Fibroblast of skin of scalp (primary cell): ENCODE measurements at places on chromosomes 12 and 14.
A peak's percentile ranks its signal among the peaks of the same experiment; 100 is the strongest.

- DNase-seq, result no peak
These were observed 256.3 kb downstream of the NTF3 start for GRCh38 chr12:5688226-5688625.

DNA sequence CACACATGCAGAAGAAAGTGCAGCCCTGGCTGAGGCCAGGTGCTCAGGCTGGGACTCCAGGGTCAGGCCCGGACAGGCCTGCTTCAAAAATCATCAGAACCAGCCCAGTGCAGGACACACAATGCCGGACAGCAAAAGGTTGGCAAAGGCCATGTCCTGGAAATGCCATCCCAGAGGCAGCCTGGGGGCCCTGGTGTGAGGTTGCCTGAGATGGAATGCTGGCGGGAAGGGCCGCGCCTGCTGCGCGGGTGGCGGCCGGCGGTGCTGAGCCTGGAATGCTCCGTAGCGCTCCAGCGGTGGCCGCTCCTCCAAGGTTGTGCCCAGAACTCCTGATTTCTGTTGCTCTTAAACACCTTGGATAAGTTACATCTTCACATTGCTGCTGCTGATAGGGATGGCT, 21.7 kb upstream of the CRIP2 start:
- DNase-seq, result no peak

DNA sequence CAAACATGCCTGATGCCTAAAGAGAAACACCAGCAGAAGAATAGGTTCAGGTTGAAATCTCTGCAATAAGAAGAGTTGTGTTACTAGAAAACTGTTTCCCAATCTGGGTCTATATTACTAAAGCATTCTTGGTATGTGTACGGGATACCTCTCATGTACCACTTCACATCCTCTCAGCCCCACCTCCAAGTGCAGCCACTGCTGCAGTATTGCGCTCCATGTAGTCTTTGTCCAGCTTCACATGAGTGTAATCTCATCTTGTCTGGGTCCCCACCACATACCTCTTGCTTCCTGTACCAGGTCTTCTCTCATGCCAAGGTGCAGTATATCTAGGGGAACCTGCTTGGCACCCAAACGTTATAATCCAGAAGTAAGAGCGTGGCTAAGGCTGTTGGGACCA, 187.5 kb upstream of the EEA1 start:
- DNase-seq, result no peak

GRCh38 chr12:90253136-90253535, 544.5 kb upstream of the ATP2B1 start:
- DNase-seq, result no peak

GRCh38 chr12:32455607-32456071, 56.3 kb downstream of the FGD4 start:
- peak; percentile 80 for DNase-seq

- DNase-seq, result peak; percentile 77
These were observed 46.1 kb upstream of the OTOGL start for GRCh38 chr12:80053051-80053790.

DNA sequence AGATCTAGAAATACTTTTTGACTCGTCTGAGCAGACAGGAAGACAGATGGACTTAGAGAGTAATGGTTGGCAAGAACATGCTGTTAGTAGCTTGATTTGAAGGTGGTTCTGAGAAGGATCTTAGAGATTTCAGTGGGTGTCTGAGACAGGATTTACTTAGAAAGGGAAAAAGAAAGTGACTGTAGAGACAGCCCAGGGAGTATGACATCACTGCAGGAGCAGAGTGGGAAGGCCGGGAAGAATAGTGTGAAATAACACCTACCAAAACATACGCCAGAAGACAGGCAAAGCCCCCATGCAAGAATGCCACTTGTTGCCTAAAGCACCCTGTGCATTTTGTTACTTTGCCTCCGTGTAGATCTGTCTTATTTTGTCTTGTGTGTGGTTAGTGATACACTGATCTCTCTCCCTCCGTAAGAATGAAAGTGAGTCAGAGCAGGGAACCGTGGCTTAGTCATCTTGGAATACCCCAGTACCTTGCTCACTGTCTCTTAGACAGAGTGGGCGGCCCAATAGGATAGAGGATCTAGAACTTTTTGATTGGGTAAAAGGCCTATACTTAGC, 161.3 kb upstream of the IFNG-AS1 start:
- DNase-seq, result peak; percentile 98

GRCh38 chr14:105926373-105927095, 400.2 kb downstream of the TMEM121 start:
- DNase-seq, result no peak

DNA sequence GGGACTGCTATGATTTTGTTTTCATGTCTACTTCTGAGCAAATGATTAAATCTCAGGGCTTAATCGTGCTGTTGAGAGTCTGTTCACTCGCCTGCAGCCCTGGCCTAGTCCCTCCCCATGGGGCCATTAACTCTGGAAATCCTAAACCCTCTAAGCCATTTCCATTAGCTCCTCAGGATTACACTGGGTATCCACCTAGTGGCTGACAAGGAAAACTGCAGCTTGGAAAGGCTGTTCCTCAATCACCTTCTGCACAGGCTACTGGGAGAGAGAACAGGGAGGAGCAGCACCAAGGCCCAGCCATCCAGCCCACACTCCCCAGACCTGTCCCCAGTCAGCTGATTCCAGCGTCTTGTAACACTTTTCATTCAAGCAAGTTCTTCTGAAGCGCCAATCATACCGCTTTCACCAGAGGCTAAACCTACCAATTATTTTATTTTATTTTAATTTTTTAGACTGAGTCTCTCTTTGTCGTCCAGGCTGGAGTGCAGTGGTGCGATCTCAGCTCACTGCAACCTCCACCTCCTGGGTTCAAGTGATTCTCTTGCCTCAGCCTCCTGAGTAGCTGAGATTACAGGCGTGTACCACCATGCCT, 48.7 kb downstream of the NEUROD4 start:
- peak; percentile 56 for DNase-seq

GRCh38 chr12:100995201-100995600, 200.6 kb downstream of the ANO4 start:
- no peak for DNase-seq

- no peak for DNase-seq
These were observed 141.6 kb downstream of the GPHN start for GRCh38 chr14:66649498-66649897.

- DNase-seq, result no peak
These were observed 113.6 kb downstream of the TAOK3 start for GRCh38 chr12:118259079-118259478.

- DNase-seq, result peak; percentile 54
These were observed 150.2 kb downstream of the SRGAP1 start for GRCh38 chr12:63994704-63995103.

DNA sequence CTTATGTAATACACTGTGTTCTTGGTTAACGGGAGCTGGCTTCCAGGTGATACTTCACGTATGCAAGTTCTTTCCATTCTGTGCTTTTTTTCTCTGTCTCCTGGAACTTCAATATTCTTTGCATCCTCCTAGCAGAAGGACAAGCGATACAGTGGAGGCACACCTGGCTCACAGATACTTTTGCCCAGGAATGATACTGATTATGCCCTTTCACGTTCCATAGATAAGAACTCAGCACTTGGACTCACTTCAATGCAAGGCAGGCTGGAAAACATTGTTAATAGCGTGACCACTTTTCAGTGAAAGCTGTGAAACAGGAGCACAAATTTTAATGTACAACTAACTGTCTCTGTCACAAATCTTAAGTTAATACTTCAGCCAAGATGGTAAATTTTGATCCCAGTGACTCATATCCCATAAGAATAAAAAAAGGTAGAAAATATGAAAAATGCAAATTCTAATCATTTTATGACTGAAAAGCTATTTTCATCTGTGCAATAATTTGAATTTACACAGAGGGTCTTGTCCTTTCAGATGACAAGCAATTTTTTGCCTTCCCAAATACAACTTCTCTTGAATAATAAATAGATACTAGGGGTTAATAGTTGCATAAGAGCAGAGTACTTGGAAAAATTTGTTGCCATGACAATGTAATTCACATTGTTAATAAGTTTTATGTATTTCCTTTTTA, 919.0 kb downstream of the GALC start:
- no peak for DNase-seq
